ENCODE measurements at places on chromosomes 3 and 15. TPM values are rescaled to one million over a fixed set of nuclear protein-coding genes. Genes with fewer than 3 reads are reported as not detected.

MGLL gene
- polyA plus RNA-seq = 21.7 TPM

ADCY5 gene
- 76.1 TPM for polyA plus RNA-seq

ZMYND10 gene
- not detected for polyA plus RNA-seq

NR1I2 gene
- not detected for polyA plus RNA-seq

GOLGA6D gene
- polyA plus RNA-seq = not detected

STRC gene
- polyA plus RNA-seq = 0.19 TPM

C3orf20 gene
- polyA plus RNA-seq = not detected

MCF2L2 gene
- polyA plus RNA-seq = 0.22 TPM

GATA2 gene
- 6.4 TPM for polyA plus RNA-seq

BCHE gene
- 5.9 TPM for polyA plus RNA-seq

ACKR2 gene
- polyA plus RNA-seq = 1.7 TPM

ZBBX gene
- polyA plus RNA-seq = 0.07 TPM

TEX55 gene
- not detected for polyA plus RNA-seq

PRSS50 gene
- 0.20 TPM for polyA plus RNA-seq

TATDN2 gene
- polyA plus RNA-seq = 18.2 TPM

WNT7A gene
- not detected for polyA plus RNA-seq

ZBTB11 gene
- polyA plus RNA-seq = 4.5 TPM

XYLB gene
- 1.4 TPM for polyA plus RNA-seq

IL17RE gene
- polyA plus RNA-seq = 7.3 TPM

ITIH1 gene
- polyA plus RNA-seq = 0.37 TPM

CADM2 gene
- polyA plus RNA-seq = 0.34 TPM

PATL2 gene
- not detected for polyA plus RNA-seq

PROK2 gene
- polyA plus RNA-seq = 0.23 TPM

GOLGA8H gene
- polyA plus RNA-seq = 2.1 TPM

CERS3 gene
- polyA plus RNA-seq = 0.12 TPM

COL6A6 gene
- polyA plus RNA-seq = 0.10 TPM

CELF6 gene
- polyA plus RNA-seq = 1.9 TPM

ISG20 gene
- polyA plus RNA-seq = 22.4 TPM

TEX9 gene
- polyA plus RNA-seq = 1.0 TPM

SLC9C1 gene
- 0.06 TPM for polyA plus RNA-seq

Data from adipose tissue (tissue), 3 donors.